ENCODE measurements at places on chromosomes 11 and 22.

DNA sequence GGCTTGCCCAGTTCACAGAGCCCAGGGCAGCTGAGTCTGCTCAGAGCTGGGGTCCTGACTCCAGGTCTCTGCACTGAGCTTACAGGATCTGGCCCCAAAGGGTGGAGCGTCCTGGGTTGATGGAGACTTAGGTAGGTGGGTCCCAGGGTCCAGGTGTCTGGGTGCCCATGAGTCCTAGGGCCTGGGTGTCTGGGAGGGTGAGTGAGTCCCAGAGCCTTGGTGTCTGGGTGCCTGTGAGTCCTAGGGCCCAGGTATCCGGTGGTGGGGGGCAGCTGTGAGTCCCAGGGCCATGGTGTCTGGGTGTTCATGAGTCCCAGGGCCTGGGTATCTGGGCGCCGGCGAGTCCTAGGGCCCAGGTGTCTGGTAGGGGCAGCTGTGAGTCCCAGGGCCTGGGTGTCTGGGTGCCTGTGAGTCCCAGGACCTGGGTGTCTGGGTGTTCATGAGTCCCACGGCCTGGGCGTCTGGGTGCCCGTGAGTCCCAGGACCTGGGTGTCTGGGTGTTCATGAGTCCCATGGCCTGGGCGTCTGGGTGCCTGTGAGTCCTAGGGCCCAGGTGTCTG, 1505.6 kb downstream of the BRD1 start:
- no peak for DNase-seq

DNA sequence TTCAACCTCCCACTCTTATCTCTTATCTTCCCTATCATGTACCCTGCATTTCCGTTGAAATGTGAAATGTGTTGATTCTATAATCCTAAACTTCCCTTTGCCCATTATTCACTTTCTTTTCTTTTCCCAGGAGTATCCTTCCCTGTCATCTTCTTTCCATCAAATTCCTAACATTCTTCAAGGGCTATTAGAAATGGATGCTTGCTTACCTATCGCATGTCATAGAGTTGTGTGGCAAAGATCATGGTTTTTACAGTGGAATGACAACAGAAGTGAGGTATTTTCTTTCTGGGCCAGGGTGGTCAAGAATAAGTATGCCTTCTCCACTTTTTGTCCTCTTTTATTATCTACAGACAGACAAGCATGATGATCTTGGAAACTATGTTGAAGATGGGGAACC, 124.4 kb upstream of the SLC5A12 start:
- DNase-seq, result no peak

DNA sequence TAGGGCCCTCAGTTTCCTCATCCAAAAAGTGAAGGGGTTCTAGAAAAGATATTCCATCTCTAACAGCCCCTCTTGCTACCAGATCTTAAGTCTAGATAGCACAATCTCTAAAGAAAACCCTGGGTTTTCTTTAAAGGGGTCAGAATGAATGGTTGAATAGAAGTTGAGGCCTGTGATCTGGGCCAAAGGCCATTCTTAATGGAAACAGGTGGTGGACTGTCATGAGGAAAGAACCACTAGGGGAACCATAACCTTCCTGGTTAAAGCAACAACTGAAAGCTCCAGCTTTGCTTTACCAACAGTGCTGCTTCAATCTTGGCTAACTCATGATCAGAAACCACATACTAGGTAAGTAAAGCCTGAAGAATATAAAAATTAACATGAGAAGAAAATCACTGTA, 1.8 kb downstream of the CELF1 start:
- DNase-seq, result peak; percentile 49

DNA sequence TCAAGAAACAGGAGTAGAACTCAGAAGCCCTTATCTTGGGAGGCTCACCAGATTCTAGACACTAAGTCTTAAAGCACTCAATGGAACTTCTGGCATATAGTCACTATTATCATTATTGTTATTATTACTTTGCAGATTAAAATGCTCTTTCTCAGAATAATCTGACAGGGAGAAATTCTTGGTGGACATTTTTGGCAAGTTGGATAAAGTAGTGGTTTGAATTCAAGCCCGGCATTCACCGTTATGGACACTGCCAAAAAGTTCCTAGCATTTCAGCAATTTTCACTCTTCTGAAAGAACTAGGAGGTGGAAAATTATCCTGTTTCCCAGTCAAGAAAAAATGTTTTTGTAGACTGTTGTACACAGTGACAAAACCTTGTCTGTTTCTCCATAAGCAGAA, 179.6 kb upstream of the ISX start:
- DNase-seq, result no peak

DNA sequence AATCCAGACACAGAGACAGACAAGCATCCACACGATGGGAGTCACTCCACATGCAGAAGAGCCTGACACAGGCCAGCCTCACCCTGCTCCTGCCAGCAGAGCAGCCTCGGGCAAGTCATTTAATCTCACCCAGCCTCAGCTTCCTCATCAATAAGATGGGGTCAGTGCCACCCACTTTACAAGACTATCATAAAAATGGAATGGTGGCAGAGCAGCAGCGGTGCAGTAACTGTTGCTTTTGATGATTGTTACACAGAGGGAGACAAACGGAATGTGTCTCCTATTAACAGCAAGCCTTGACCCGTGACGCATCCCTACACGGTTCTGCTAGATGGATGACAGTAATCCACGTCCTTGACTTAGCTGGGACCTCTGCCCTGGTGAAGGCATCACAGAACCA, 26.0 kb upstream of the ARFGAP3 start:
- no peak for DNase-seq

- DNase-seq, result no peak
Observed at GRCh38 chr11:2974272-2974671, 17.9 kb downstream of the NAP1L4 start.

DNA sequence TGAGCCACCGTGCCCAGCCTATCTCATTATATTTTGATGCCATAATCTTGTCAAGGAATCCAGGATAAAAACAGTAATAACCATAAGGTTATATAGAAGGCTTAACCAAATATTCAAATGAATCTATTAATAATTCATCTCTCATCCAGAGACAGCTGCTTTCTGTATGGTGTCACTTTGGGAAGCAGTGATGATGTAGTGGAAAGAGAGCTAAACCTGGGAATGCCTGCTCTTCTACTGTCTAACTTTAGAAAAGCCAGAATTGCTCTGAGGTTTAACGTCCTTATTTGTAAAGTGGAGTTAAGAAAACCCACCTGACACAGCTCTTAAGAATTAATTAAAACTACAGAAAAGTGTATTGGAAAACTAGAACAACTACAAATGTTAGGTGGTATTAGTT, 29.3 kb upstream of the OR10D3 start:
- no peak for DNase-seq

DNA sequence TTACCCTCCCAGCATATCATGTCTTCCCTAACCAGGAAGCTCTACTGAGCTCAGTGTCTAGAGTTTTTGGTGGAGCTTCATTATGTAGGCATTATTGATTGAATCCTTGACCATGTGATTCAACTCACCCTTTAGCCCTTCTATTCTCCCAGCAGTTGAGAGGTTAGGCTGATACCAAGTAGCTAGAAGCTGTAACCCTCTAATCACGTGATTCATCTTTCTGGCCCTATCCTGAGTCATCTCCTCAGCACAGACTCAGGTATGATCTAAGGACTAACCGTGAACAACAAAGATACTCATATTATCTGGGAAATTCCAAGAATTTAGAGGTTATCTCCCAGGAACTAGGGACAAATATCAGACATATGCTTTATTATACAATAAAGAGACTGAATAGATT, 625.5 kb downstream of the JRKL start:
- no peak for DNase-seq

- no peak for DNase-seq
Observed at GRCh38 chr22:39214006-39214382, 30.8 kb downstream of the PDGFB start.

GRCh38 chr22:31947296-31947695, 3.0 kb downstream of the YWHAH start:
- peak; percentile 29 for DNase-seq

DNA sequence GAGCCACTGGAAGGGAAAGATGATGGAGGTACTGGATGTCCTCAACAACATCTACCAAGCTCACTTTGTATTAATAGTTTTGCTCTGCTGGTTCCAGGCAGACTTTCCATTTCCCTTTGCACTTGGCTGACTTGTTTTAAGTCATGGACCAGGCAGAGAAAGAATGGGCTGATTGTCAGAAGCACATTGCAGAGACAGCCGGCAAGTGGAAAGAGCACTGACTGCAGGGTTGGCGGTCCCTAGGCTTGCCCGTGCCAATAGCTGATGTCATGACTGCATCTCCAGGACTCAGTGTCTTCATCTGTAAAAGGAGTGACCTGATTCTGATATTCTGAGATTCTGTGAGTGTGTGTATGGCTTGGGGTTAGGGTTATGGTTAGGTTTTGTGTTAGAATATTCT, 20.9 kb upstream of the NNMT start:
- DNase-seq, result no peak

DNA sequence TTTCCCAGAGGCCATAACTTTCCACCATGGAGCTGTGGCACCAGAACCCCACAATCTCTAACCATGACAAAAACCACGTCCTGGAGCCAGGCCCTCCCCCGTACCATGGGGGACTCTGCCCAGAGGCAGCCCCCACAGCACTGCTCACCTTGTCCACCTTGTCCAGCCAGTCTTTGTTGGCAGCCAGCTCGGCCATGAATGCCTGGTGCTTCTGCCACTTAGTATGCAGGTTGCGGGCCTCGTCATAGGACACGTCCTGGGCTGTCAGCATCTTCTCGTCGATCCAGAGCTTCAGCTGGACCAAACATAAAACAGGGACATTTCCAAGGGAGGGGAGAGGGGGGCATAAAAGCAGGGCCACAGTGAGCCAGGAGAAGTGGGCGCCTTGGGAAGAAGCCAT, 20.8 kb upstream of the RBM4B start:
- DNase-seq, result no peak
